Fibroblast of the conjunctiva (primary cell): ENCODE measurements at places on chromosomes 11 and 22.

GRCh38 chr22:39013942-39014722 is at the start of gene APOBEC3C:
TSS of gene APOBEC3C (plus strand) at chr22:39014257. CDS start at chr22:39014363, 106 bp downstream.
- peak; percentile 79 for DNase-seq

DNA sequence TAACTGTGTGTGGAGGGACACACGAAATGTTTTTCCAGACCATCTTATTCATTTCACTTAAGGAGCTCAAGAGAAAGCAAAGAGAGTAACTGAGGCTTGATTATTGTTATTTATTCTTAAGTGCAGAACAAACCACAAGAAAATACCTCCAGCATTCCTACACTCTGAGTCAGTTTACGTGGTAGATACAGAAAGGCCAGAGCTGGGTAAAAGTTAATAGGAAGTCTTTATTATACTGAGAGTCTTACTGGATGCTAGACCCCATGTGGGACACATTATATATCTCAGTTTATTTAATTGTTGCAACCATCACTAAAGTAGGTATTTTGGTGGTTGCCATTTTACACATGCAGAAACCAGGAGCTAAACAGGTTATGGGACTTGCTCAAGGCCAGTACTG is 261.4 kb upstream of the POU2AF2 start:
- DNase-seq = no peak

DNA sequence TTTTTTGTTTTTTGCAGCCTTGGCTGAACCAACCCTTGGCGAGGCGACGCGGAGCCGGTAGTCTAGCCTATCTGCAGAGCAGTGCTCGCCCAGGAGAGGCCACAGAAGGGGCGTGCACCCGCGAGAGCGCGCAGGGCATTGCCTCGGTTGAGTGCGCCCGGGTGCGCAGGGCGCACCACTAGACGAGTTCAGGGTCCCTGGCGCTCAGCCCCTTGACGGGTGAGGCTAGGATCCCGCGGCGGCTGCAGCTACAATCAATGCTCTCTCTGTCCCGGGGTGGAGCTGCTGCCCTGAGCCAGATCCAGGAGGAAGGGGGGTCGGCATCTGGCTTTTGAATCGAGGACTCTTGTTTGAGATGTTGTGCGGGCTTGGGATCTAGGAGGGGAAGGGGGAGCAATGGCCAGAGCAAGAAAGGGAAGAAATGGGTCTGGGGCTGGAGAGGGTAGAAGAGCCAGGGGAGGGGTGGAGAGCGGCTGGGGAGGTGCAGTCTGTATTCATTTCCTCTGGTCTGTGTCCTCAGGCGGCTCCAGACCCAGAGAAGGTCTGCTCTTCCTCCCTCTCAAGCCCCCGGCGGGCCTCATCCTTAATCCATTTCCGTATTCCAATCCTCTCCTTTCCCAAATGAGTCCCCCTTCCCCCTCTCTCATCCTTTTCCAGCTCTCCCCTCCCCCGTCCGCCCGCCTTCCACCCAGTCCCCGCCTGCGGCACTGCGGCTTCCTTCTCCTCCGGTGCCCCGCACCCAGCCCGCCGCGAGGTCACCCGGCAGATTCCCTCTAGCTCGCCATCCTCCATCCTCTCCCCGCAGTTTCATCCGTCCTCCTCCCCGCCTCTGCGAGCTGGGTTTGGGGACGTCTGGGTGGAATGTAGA is 797 bp downstream of the THY1 start:
- no peak for DNase-seq

- DNase-seq = no peak
These were observed 118.7 kb upstream of the B3GAT1 start for GRCh38 chr11:134530636-134531326.

- no peak for DNase-seq
These were observed 14.2 kb downstream of the SLC22A12 start for GRCh38 chr11:64605244-64605560.

GRCh38 chr22:46055911-46056545 is 79.1 kb upstream of the WNT7B start:
- DNase-seq = no peak

DNA sequence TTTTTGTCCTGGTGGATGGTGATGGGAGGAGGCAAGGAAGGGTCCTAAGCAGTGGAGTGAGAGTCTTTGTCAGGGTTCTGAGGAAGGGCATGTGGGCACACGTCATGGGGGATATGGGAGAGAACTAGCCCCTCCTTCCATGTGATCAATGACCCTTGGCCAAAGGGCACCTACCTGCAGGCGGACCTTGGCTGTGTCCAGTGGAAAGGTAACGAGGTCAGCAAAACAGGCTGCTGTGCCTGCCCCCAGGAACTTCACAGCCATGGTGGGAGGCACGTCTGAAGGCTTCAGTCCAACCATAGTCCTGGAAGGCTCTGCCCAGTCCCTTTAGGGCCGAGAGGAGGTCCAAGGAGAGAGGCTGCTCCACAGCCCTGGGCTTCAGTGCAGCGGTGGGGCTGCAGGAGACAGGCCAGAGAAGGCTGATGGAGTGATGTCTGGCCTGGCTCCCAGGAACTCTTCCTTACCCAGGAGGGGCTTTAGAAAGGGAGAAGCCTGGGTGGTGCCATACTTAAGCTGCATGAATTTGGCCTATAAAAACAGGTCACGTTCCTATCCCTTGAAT is 2.1 kb downstream of the UCP3 start:
- no peak for DNase-seq

GRCh38 chr22:17985606-17986005 is 38.8 kb downstream of the MICAL3 start:
- no peak for DNase-seq

DNA sequence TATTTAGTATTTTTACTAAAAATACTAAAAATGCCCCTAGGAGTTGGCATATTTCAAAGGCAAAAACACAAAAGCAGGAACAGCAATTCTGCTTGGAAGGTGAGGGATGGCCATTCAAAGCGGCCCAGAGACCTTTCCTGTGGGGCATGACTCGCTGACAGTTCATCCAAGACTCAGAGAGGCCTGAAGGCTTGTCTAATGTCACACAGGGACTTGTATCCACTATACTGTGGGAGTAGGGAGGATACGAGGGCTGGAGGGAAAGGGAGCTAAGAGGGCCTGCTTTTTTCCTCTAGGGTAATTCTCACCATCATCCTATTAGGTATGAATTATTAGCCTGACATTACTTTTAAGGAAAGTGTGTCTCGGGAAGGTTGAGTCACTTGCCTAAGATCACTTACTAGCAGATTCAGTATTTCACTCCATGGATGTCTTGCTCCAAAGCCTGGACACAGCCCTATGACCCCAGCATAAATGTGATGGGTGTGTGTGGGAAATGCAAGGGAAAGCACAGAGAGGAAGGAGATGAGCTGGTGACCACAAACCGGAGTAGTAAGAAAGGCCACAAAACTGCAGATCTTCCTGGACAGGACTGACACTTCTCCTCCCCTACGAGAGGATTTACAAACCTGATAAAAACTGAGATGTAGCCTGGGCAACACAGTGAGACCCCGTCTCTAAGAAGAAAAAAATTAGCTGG is 16.7 kb upstream of the UCP3 start:
- no peak for DNase-seq

DNA sequence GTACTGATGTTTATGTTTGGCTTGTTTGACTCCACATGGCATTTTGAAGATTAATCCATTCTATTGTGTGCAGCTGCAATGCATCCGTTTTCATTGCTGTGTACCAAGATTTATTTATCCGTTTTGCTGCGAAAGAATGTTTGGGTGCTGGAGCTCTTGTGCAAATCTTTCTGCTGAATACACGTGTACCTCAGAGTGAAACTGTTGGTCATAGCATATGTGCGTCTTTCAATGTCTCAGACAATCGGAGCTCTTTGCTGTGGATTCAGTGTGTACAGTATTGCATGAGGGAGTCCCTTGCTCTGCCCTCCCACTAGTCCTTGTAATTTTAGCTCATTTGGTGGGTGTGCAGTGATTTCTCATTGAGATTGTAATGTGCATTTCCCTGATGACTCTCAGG is 545.4 kb downstream of the TBC1D22A start:
- no peak for DNase-seq

DNA sequence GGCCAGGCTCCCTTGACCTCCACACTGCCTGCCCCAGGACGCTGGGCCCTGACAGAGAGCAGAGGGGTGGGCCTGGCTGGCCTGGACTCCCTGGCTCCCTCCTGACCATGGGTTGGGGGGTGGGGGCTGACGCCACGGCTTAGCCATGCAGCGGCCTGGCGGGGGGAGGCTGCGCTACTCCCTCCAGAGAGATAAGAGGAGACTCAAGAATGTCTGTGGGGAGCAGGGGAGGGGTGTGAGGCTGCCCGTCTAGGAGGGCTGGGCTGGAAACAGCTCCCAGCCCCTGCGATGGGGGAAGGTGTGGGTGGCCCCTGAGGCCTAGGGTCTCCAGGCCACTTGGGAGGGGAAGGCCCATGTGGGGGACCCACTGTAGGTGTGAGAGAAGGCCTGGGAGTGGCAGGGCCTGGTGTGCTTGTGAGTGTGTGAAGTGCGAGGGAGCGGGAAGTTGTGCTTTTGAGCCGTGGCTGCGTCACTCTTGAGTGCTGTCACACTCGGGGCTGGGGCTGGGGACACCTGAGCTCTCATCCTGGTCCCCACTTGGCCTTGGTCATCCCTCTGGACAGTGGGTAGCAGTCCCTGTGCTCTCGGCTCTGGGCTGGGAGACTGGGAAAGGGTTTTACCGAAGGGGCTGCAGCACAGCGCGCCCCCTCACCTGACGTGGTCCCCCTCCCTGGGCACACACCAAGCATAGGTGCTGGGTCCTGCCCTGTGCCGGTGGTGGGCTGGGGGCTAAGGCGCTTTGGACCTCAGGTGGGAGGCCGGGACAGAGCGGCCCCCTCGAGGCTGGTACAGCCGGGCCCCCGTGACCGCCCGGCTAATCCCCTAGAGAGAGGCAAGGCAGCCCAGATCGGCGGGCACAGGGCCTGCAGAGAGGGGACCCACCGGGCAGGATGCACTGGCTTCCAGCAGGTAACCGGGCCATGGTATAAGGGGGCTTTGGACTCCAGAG is 2.4 kb downstream of the MYRF start:
- no peak for DNase-seq

GRCh38 chr22:35986088-35986487 is 42.5 kb downstream of the RBFOX2 start:
- no peak for DNase-seq

GRCh38 chr11:65577756-65578109 is 1.9 kb downstream of the EHBP1L1 start:
- no peak for DNase-seq

GRCh38 chr11:128784059-128784804 is 82.9 kb downstream of the KCNJ1 start:
- no peak for DNase-seq

DNA sequence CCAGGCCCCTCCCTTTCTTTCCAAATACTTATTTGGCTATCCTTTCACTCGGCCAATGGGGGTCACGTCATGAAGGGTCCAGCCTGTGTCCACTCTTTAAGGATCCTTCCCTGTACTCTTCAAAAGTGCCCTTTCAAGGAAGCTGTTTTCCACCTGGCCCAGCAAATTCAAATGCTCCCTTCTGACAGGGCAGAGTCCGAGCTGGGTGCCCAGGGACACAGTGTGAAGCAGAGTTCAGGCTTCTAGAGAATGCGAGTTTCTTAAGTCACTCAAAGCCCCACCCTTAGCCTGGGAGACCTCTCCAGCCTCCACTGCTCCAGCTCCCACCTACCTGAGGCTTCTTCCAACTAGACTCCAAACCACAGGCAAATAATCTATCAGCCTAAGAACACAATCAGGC is 5.5 kb upstream of the APOA1 start:
- DNase-seq = no peak

GRCh38 chr11:117919781-117920221 is 9.4 kb downstream of the TMPRSS13 start:
- DNase-seq = no peak

- DNase-seq = no peak
These were observed 59.7 kb upstream of the RASSF10 start for GRCh38 chr11:12949453-12949852.

DNA sequence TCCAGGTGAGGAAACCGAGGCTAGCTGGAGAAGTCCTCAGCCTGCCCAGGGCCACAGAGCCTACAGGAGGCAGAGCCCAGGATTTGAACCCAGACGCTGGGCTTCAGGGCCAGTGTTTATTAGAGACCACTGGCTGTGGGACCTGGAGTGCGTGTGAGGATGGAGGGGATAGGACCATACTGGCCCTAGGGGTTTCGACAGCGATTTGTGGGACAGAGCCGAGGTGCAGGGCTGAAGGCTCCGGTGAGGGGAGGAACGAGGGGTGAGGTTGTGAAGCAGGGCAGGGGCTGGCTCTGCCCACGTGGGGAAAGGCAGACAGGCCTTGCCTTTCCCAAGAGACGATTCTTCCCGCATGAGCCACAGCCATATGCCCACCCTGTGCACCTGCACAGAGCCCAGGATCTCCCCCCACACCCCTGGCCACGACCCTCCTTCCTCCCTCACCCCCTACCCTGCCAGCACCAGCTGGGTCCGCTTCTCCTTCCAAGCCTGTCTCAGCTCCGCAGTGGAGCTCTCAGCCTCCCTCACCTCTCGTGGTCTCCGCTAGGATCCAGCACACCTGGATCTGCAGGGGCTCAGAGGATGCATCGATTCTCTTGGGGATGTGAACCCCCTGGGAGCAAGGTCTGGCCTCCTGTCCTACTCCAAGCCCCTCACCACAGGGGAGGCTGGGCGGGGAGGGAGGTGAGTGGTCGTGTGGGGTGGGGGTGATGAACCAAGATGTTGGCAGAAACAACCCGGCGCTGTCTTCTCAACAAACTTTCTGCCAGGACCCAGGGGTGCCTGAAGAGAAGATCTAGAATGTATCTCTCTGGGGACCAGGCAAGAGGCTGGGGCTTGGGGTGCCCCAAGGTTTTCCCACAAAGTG is 58.4 kb downstream of the RTL6 start:
- DNase-seq = no peak

- no peak for DNase-seq
These were observed 14.0 kb upstream of the NRIP3 start for GRCh38 chr11:9017773-9018172.

DNA sequence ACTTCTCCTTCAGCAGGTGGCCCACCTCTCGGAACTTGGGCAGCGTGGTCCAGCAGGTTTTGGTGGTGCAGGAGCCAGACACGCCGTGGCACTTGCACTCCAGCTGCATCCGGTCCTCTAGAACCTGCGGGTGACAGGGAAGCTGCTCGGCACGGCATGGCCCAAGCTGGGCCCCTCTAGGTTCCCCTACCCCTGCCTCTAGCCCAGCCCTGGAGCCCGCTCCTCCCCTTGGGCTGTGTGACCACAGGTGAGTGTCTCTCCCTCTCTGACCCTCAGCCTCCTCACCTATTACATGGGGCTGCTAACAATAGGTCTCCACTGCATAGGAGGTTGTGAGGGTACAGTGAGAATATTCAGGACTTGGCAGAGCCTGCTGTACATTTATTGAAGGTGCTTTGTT is 53.8 kb downstream of the WNT7B start:
- no peak for DNase-seq

GRCh38 chr11:7690648-7691047 is 15.6 kb downstream of the OVCH2 start:
- no peak for DNase-seq

- no peak for DNase-seq
These were observed 877 bp downstream of the ALG9 start for GRCh38 chr11:111870522-111870885.
